Cardiac atrium fibroblast (primary cell): ENCODE measurements at places on chromosomes 4 and X. TPM values are rescaled to one million over a fixed set of nuclear protein-coding genes. Genes with fewer than 3 reads are reported as not detected.

Gene GUCY1B1
- total RNA-seq = 3.4 and 4.5 TPM in 2 replicates

Gene IL1RAPL2
- 0.36 TPM in 1 of 2 replicates, not detected in the other for total RNA-seq

Gene TMSB15C
- total RNA-seq = 0.49 and 1.4 TPM in 2 replicates

Gene OTUD6A
- total RNA-seq = not detected in 2 replicates

Gene GLRA3
- not detected in 2 replicates for total RNA-seq

Gene SULT1B1
- total RNA-seq = 0.65 and 4.7 TPM in 2 replicates

Gene PCYT1B
- total RNA-seq = 0.72 and 0.97 TPM in 2 replicates

Gene ZCCHC12
- not detected in 2 replicates for total RNA-seq

Gene PLAC1
- 1.8 TPM in 1 of 2 replicates, not detected in the other for total RNA-seq

Gene MAP3K15
- not detected in 2 replicates for total RNA-seq

Gene NHS
- under 0.01 and 0.65 TPM in 2 replicates for total RNA-seq

Gene TXLNG
- total RNA-seq = 5.1 and 5.2 TPM in 2 replicates

Gene PGAM4
- total RNA-seq = not detected in 2 replicates

Gene TEX11
- not detected in 2 replicates for total RNA-seq

Gene SMARCA1
- 31.1 and 31.6 TPM in 2 replicates for total RNA-seq

Gene NDST3
- total RNA-seq = not detected in 2 replicates

Gene FOXR2
- total RNA-seq = not detected in 2 replicates
